RCC 7860 (cell line): ENCODE measurements at places on chromosomes 16 and 17.

DNA sequence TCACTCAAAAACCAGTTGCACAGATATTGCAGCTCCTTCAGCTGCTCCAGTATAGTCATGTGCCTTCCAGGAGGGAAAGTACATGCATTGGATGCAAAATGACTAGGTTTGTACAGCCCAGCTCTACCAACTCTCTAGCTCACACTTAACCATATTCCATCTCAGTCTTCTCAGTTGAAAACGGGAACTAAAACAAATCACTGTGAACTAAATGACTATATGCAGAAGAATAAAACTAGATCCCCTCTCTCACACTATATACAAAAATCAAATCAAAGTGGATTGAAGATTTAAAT is 24.9 kb downstream of the DCUN1D3 start:
- DNase-seq = no peak

- DNase-seq = no peak
These were observed 1721.6 kb downstream of the TP53TG3F start for GRCh38 chr16:35180970-35181369.

DNA sequence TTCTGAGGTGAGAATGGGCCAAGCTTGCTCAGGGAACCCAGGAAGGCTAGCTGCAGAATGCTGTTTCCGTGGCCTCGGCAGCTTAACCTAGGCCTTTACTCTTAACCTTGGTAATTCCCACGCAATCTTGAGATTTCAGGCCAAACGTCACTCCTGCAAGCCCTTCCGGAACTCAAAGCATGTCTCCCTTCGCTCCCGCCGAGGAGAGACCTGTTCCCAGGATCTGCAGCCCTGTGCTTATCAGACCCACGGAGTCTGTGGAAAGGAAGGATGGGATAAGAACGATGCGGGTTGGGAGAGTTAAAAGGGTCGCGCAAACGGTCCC is 524 bp upstream of the ZFP3 start:
- DNase-seq = no peak

- DNase-seq = no peak
These were observed 42.6 kb downstream of the SPAG9 start for GRCh38 chr17:51078009-51078592.

DNA sequence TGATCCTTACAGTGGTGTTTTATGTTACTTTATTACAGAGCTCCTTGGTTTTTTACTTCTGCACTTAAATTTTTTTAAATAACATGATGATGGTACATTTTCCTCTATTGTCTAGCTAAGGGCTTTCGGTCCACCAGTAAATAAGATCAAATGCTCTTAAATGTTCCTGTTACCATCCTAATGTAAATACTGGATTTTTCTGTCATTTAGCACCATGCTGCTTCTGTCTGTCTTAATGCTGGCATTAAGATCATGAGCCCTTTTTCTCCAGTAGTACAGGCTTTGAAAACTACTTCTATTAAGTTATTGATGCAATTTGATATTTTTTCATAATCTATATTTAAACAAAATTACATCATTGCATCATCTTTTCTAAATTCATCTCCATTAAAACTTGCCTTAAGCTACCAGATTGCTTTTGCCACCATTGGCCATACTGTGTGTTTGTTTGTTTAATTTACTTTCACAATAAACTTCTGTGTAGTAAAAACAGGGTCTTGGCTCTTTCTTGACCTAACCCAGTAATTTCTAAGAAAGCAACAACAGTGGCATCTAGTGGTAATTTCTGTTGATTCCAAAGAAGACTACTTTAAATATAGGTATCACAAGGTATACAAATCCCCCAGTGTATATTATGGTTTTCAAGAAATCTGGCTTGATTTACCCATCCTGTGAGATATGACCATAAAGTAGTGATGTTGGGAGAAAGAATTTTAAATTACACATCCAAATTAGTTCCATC is 9.0 kb upstream of the PHAF1 start:
- DNase-seq = no peak

DNA sequence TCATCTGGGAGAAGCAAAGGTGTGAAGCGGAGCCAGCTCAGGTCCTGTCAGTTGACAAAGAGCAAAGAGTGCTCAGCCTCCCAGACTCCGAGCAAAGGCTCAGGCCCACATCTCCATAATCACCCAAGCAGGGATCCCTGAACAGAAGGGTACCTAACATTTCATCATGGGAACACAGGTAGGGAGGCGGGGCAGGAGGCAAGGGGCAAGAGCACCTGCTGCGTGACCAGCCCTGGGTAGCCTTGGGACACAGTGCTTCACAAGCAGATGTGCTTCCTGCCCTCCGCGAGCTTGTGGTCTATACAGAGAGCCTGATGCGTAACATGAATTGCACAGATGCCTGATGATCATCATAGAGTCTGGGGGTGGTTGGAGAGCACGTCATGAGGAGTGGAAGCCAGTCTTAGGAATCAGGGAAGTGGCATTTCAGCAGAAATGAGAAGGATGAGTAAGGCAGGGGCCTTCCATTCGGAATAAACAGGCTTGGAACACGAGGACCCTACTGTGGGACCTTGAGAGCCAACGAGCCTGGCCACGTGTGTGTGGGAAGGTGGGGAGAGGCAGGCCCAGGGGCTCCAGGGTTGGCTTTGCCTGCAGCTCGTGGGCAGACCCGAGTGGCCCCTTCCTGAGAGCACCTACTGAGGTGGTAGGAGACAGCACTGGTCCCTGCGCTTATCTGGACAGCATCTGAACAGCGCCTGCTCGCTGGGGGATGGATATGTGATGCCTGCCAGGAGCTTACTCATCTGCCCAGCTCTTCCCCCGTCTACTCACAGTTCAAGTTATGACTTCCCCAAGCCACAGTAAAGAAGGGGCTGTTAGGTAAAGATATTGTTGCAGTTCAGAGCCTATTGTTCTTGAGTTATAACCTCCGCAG is 125.8 kb downstream of the CCDC182 start:
- no peak for DNase-seq

- DNase-seq = no peak
These were observed 75.1 kb upstream of the C17orf78 start for GRCh38 chr17:37300683-37301082.

DNA sequence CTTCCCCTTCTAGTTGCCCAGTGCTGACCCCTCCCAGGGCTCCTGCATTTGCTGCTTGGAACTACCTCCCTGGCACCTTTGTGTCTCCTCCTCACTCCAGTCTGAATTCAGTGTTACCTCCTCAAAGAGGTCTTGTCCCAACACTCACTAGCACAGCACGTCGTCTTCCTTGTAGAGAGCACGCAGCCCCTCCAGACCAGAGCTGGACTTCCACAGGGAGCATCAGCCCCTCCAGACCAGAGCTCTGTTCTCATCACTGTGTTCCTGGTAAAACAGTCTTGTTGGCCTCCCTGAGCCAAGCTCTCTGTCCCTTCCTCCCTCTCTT is 27.8 kb upstream of the MGAT5B start:
- no peak for DNase-seq

GRCh38 chr17:64095144-64095882 is 34.6 kb downstream of the ERN1 start:
- no peak for DNase-seq

- no peak for DNase-seq
These were observed 176.9 kb upstream of the GSE1 start for GRCh38 chr16:85436207-85436606.

DNA sequence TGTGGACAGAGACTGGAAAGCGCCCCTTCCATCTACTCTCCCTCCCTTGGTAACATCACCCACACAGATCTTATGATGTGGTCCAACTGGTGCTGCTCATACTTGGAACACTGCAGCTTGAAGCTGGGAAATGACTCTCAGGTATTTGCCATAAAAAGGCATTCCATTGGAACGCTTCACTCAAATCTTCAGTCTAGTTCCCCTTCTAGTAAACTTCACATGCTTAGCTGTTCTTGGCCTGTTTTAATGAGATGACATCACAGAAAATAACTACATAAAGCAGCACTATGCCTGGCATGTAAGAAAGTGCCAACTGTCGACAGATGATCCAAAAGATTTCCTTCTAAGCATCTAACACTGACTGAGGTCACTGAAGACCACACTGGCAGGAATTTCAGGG is 9.3 kb downstream of the ZNF263 start:
- no peak for DNase-seq

DNA sequence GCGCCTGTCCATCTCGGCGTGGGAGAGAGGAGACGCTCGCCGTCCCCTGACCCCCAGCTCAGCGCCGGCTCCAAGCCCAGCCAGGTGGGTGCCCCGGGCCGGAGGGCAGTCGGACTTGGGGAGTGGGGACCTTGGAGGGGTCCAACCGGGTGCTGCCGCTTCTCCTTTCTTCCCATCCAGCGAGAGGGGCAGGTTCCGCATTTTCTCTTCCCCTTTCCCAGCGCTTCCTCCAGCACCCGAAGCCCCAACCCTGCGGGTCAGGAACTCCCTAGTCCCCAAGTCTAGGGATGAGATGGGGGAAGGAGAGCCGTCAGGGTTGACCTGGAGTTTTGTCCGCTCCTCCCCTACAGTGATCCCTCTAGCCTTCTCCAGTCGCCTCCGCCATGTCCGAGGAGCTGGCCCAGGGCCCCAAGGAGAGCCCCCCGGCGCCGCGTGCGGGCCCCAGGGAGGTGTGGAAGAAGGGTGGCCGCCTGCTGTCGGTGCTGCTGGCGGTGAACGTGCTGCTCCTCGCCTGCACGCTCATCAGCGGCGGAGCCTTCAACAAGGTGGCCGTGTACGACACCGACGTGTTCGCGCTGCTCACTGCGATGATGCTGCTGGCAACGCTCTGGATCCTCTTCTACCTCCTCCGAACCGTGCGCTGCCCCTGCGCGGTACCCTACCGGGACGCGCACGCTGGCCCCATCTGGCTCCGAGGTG is at the start of gene OTOP2:
OTOP2 (plus strand) TSS at position 24 of the 699 bp plus-strand sequence; CDS start at position 384, 360 bp downstream.
- no peak for DNase-seq

GRCh38 chr17:39845052-39845846 is 18.9 kb downstream of the IKZF3 start:
- no peak for DNase-seq

- no peak for DNase-seq
These were observed 14.8 kb upstream of the NUP93 start for GRCh38 chr16:56715126-56715525.

DNA sequence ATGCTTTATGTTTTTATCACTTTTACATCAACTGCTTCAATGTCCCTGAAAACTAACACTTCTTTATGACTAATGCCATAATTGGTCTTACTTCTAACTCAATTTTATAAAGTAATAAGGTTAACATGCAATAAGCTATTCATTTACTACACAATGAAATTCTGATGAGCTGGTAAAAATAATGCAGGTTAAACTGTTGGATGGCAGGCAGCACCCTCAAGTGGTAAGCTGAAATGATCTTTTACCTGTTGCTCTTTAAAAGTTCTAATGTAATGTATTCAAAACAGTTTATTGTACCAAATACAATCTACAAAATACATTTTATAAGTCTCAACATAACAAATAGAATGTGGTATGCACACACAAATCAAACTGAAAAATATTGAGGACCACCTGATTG is 1280.3 kb downstream of the CDH8 start:
- no peak for DNase-seq

DNA sequence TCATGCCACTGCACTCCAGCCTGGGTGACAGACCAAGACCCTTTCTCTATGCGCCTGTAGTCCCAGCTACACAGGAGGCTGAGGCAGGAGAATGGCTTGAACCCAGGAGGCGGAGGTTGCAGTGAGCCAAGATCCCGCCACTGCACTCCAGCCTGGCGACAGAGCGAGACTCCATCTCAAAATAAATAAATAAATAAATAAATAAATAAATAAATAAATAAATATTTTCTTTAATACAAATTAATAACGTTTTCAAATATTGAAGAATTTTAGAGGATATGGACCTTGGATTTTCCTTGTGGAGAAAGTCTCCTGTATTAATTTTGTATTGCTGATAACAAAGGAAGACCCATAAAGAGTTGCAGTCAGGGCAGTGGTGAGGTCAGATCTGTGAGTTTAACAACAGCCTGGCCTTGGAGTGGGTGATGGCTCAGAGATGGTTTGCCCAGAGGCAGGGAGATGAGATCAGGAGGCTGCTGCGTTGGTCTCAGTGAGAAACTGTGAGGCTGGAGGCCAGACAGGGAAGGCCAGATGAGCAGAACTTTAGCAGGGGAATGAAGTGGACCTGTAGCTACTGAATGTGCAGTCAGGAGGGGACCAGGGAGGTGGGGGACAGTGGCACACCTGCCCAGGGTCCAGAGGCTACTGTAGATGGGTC is 4.4 kb upstream of the ASGR1 start:
- DNase-seq = no peak

DNA sequence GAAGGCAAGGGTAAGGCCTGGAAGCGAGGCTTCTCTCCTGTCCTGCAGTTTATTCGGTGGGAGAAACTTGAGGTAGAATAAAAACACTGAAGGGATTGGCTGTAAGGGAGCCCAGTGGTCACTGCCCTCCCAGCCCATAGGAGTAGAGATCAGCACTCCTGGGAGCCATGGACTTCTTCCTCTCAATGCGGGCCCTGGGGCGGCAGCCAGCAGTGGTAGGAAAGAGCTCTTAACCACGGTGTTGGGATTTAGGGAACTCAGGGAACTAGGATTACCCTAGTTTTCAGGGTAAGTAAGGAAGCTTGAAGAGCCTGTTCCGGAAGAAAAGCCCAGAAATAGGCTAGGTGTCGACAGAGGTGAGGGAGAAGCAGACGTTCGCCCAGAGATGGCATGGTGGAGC is 23.8 kb upstream of the NAGLU start:
- DNase-seq = no peak

GRCh38 chr17:55384643-55385232 is 36.9 kb downstream of the MMD start:
- DNase-seq = no peak

GRCh38 chr16:58306327-58306726 is 11.5 kb upstream of the PRSS54 start:
- DNase-seq = no peak

DNA sequence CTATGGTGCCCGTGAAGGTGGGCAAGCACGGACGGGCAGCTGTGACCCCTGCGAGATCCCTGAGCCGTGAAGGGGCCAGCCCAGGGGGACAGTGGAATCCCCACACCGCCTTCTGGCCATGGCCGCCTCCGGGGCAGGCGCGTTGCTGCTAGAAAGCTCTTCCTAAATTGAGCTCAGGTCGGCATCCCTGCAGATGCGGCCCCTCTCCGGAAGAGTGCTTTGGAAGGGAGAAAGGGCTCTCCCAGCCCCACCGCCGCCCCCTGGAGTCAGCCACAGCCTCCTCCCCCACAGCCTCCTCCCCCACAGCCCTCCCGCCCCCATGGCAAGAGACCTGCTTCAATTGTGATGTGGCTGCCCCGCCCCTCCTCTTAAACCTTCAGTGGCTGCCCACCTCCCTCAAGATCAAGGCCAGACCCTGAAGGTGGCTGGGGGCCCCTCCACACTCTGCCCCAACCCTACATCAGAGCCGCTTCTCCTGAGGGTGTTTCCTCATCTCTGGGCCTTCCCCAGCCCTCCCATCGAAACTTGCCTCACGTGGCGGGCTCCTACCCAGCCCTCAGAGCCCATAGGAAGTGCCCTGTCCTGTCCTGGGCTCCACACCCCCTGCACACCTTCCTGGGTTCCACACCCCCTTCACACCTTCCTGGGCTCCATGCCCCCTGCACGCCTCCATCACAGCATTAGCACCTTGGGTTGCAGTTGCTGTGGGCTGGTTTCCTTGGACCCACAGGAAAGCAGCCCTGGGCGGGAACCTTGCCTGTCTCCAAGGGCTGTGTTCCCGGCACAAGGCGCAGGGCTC is 5.5 kb upstream of the CBFA2T3 start:
- DNase-seq = no peak

- no peak for DNase-seq
These were observed 1.0 kb upstream of the ZNF500 start for GRCh38 chr16:4767872-4768548.
